ENCODE measurements at places on chromosomes 1 and 21.

DNA sequence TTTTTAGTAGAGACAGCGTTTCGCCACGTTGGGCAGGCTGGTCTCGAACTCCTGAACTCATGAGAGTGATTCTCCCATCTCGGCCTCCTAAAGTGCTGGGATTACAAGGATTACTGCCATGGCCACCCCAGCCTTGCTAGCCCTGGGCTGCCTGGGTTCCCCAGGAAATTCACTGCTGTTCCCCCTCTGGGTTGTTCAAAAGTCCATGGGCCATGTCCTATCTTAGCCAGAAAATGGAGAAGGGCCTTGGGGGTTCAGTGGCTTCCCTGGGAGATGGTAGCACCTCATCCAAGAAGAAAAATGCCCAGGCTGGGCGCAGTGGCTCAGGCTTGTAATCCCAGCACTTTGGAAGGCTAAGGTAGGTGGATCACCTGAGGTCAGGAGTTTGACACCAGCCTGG lies 20.9 kb downstream of the SLC26A9 start:
- no peak for DNase-seq

DNA sequence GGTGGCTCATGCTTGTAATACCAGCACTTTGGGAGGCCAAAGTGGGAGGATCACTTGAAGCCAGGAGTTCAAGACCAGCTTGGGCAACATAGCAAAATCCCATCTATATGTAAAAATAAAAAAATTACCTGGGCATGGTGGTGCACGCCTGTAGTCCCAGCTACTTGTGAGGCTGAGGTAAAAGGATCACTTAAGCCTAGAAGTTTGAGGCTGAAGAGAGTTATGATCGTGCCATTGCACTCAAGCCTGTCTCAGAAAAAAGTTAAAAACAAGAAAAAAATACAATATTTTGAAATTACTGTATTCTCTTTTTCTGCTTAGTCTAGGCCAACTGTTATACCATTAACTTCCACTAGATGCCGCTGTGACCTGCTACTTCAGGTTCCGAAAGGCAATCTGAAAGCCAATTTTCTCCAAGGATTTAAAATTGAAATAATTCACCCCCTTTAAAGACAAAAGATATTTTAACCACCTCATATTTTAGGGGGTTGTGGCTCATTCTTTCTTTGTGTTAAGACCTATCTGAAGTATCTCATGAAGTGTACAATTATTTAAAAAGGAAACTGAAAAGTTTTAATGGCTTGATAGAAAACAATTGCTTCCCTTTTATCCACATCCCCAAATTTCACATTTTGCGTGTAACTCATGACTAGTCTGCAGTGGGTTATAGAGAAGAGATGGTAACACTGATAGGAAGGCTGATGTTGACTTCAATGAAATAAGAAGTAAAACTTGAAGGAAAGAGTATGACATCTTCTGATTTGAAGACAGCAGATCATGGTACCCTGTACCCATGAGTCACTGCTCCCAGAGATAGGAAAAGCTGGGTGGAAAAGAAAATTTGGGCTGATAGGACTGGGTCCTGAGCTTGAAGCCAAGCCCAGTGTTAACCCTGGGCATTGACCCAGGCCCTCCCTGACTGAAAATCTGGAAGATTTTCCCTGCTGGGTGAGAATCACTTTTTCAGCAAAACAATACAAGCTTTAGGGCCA lies 24.4 kb upstream of the CLDN14 start:
- no peak for DNase-seq

GRCh38 chr1:185440877-185441276 lies 123.8 kb upstream of the IVNS1ABP start:
- no peak for DNase-seq

- DNase-seq = no peak
Observed at GRCh38 chr1:31693231-31693630, 10.6 kb downstream of the COL16A1 start.

GRCh38 chr1:172779491-172779890 lies 120.6 kb downstream of the FASLG start:
- no peak for DNase-seq

- DNase-seq = no peak
Observed at GRCh38 chr1:57404884-57405283, 19.0 kb downstream of the DAB1 start.

DNA sequence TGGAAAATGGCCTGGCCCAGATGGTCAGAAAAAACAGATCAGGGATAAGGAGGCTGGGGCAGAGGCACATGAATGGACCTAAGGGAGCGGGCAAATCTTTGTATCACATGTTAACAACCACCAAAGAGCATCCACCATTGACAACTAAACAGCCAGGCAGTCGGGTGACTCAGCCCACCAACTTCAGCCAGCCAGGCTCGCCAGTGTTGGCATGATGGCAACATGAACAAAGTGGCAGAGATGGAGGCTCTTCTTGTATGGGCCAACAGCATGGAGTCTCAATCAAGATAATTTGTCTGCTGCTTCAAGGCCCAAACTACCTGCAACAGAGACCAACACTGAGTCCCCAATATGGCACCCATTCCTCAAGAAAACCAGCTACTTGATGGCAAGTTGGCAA lies 16.5 kb upstream of the KIAA1614 start:
- no peak for DNase-seq

- no peak for DNase-seq
Observed at GRCh38 chr1:239426821-239427475, 40.6 kb downstream of the CHRM3 start.

DNA sequence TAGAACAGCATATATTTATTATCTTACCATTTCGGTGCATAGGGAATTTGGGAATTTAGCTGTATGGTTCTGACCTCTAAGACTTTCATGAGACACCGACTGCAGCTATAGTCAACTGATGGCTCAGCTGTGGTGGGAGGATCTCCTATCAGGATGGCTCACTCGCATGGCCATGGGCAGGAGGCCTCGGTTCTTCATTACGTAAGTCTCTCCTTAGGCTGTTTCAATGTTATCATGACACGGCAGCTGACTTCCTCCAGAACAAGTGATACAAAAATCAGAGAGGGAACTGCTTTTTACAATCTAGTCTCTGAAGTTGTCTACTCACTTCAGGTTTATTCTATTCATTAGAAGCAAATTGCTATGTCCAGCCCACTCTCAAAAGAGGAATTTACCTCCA lies 13.3 kb upstream of the CAPN8 start:
- no peak for DNase-seq

- DNase-seq = no peak
Observed at GRCh38 chr1:153447498-153448170, 12.8 kb downstream of the S100A7 start.

GRCh38 chr1:154992721-154993571 lies 440 bp upstream of the LENEP start:
- no peak for DNase-seq

DNA sequence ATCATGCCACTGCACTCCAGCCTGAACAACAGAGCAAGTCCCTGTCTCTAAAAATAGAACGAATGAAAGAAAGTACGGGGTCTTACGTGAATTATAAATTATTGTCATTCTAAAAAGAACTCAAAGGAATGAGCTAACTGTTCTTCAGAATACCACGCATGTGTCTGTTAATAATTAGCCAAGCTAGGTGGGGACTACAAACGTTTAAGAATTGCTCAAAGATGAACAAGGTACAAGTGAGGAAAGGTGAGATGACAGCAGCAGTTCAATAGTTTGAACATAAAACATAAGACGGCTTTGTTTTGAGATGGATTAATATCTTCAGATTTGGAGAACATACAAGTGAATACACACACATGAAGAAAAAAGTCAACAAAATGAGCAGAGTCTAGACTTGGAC lies 79.6 kb downstream of the UBR4 start:
- no peak for DNase-seq

DNA sequence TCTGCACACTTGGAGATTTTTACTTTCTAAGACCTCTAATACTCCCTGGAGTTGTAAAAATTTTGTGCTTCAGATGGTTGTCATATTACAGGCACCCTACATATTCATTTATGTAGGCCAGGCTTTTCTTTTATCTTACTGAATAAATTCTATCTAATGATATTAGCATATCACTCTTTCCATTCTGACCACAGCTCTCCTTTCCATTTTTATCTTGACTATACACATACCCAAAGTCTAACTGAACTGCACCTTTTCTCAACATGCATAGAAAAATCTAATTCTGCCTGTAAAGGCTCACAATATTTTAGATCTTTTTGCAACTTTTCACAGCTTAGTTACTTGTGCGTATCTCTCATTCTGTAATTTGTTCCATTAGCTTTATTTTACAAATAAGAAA lies 52.7 kb upstream of the TSHB start:
- no peak for DNase-seq

DNA sequence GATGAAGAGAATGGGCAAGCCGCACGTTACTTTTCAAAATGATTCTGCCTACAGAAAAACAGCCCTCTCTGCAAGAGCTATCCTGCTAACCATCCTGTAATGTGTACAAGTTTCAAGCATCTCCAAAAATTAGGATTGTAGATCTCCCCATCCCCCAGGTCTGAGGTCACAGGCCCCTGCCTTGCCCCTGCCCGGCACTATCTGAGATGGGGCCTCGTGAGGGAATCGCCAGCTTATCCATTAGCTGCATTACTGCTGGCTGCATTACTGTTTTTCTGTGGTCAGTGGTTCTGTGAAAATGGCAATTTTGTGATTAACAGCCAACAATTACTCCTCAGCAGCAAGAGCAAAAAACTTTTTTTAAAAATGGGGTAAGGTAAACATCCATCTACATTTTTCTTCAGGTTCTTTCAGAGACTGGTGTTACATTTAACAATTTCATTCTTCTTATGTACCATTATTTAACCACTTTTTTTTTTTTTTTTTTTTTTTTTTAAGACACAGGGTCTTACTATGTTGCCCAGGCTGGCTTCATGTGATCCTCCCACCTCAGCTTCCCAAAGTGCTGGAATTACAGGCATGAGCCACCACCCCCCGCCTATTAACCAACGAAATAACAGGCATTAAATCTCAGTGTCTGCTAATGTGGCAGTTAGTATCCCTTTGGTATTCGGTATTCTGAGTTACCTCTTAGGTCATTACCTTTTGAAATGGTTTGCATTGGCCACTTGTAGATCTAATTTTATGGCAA lies 83.8 kb downstream of the MRPL37 start:
- DNase-seq = no peak

GRCh38 chr1:4939266-4939665 lies 284.9 kb downstream of the AJAP1 start:
- DNase-seq = no peak

DNA sequence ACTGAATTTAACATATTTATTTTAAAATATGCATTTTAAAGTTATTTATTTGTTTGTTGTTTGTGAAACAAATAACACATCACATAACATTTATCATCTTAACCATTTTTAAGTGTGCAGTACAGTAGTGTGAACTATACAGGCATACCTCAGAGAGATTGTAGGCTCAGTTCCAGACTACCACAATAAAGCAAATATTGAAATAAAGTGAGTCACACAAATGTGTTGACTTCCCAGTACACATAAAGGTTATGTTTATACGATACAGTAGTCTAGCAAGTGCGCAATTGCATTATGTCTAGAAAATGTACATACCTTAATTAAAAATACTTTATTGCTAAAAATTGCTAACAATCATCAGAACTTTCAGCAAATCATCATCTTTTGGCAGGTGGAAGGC lies 739.4 kb upstream of the ADGRL4 start:
- DNase-seq = no peak

- no peak for DNase-seq
Observed at GRCh38 chr1:207892764-207893163, 18.2 kb downstream of the CD34 start.

GRCh38 chr1:166040202-166040997 lies 126.4 kb downstream of the FAM78B start:
- DNase-seq = no peak

- no peak for DNase-seq
Observed at GRCh38 chr1:225406976-225407725, 20.7 kb downstream of the LBR start.

DNA sequence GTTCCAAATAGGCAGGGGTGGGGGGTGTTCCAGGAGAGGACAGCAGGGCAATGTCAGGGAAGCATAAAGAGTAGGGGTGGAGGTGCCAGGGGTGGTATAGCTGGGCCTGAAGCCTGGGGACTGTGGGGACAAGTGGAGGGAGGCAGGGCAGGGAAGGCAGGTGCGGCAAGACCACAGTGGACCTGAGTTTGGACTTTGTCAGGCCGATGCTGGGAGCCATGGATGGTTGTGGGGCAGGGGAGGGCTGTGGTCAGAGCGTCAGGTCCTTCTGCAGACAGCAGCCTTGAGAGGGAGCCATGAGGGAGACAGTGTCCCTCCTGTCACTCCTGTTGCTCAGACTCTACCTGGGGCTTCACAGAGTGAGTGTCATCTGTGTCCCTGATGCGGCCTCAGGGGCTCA lies 320.3 kb downstream of the PTPRU start:
- DNase-seq = no peak

- DNase-seq = no peak
Observed at GRCh38 chr1:99969260-99969728, 502 bp upstream of the SLC35A3 start.

- DNase-seq = no peak
Observed at GRCh38 chr1:61157468-61157987, 75.2 kb downstream of the NFIA start.

DNA sequence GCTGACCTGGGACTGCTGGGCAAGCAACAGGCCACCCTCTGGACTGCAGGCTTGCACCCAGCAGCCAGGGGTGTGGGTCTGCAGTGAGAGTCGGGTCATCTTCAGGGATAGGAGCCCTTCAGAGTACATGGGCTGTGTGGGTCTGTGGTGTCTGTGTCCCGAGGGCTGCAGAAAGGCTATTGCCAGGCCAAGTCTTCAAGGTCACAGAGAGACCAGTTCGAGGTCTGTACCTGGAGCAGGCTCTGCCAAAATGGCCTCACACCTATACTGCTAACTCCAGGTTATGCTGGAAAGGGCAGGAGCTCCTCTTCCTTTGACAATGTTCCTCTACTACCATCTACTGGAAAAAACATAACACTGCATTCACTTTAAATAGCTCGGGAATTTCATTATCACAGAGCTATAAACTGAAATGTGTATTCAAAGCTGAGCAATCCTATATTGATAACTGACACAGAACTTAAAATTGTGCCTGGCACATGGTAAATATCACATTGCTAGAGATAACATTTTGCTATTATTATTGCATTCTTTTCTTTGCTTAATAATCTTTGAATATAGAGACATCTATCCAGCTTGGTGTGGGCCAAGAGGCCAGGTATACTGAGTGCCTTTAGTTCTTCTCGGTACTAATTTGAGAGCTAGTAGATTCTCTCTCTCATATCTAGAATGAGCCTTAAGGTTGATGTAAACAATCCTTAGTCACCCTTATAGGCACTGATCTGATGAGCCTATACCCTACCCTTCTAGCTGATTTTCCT lies 6.9 kb upstream of the DNAH14 start:
- DNase-seq = no peak

All from stimulated activated CD4-positive, alpha-beta T cell treated with anti-CD3 and anti-CD28 coated beads, Interleukin-1b, Interleukin-23, amount 100 ng/mL, for 1 hour (primary cell).